ENCODE measurements at places on chromosomes 11 and 22.

GRCh38 chr11:73453562-73453961 lies 77.4 kb downstream of the RELT start:
- DNase-seq, result peak; percentile 29

DNA sequence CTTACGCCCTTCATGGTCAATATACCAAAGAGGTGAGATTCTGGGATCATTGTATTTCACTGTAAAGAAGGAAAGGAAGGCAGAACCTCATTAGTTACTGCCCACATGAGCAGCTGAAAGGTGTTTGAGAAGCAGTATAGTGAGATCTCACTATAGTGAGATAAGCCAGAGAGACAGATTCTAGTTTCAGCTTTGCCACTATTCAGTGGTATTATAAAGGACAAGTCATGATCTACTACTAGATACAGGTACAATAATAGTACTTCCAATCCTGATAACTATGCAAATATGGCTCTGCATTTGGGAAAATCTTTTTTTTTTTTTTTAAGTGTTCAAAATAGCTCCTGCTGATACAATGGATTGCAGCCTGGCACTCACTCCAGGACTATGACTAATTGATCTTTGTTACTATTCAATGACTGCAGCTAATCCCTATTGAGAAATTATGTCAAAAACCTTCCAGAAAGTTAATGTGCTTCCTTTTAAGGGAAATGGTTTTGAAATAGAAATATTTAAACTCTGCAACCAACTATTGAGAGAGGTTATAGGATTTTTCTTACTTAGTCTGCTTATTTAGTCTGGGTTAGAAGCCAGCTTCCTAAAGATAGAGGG lies 8.3 kb upstream of the DLAT start:
- DNase-seq, result peak; percentile 74

- no peak for DNase-seq
These were observed 292.6 kb downstream of the SWAP70 start for GRCh38 chr11:9956483-9956882.

DNA sequence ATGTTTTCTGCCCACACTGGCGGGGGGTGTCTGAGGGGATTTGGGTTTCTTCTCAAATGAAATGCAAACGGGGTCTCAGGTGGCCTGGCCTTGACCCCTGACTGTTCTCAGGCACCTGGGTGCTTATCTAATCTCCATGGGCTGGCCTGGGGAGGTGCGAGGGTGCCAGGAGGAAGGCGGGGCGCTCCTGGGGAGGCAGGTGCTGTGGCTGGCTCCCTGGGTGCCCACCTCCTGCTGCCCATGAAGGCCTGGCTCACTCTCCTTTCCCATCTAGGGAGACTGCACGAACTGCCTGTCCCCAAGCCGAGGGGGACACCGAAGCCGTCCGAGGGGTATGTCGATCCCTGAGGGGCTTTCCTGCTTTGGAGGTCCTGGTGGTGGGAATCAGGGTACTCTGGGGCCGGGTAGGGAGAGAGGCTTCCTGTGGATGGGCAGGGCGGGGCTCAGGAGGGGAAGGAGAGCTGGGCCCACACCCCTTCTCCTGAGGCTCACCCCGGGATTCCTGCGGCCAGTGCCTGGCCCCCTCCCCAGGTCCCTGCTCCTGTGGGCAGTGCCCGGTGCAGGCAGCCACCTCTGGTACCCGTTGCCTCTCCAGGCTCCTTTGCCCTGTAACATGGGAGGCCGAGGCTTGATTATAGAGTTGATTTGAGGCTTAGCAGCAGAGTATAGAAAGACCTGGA lies 18.4 kb downstream of the MICALL1 start:
- DNase-seq, result no peak

GRCh38 chr22:47624252-47625012 lies 862.0 kb downstream of the TBC1D22A start:
- no peak for DNase-seq

DNA sequence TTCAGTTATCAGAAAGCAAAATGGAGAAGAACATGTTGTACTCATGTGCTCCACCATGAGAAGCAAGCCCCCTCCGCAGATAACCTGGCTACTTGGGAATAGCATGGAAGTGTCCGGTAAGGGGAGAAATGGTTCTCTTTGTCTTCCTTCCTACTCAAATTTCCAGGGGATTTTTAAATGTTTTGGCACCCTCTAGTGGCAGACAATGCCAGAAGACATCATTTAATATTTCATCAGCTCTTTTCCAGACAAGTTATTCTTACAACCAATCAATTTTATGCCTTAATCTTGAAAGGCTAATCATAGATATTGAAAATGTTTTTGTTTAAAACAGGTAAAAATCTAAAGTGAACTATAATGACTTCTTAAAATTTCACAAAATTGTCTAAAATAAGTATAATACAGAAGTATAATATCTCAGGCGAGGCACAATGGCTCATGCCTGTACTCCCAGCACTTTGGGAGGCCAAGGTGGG lies 15.7 kb downstream of the CRTAM start:
- DNase-seq, result peak; percentile 83

GRCh38 chr11:116925050-116925449 lies 87.6 kb upstream of the APOA1 start:
- DNase-seq, result no peak

DNA sequence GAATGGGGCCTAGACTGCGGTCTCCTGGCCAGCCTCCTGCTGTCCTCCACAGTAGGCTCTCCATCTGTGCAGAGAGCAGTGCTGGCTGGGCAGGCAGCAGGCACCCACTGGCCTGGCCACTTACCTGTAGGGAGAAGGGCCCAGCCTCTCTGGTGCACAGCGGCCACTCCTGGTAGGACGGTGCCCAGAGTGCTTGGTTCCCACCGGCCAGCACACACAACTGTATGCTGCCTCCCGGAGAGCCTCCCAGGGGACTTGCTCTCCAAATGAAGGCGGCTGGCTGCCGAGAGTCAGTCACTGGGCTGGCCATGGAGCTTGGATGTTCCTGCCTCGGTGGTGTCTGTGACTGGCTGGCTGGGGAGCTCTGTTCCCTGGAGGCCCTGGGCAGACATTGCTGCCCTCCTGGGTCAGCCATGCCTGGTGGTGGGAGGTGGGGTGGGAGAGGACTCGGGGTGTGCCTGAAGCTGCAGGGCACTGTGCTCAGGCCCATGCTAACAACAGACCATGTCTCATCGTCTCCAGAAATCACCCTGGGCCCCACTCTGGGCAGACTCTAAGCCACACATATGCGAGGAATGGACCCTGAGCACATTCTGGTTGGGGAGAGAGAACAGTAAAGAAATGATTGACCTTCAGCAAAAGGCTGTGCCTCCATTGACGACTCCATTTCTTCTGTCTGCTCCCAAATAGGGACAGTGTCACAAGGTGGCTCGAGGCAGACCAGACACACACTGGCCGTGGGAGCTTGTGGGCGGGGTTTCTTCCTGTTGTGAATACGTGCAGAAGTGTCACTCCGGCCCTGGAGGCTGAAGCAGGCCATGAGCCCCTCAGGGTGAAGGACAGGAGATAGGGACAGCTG lies 350.8 kb downstream of the TBC1D22A start:
- no peak for DNase-seq

DNA sequence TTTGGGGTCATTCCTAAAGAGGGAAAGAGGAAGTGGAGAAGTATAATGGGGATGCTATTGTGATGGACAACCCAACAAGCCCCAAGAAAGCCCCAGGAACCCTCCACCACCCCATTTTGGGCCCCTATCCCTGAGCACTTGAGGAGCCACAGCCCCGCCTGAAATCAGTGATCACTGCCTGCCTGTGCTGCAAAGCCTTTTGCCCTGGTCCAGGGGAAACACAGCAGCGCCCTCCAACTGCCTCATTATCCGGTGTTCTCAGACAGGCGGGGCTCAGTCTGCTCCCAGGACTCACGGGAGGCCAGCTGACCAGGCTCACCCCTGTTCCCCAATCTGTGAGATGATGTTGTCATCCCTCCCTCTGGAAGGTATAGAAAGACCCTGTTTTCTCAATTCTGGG lies 44.7 kb upstream of the TTC12 start:
- DNase-seq, result no peak

DNA sequence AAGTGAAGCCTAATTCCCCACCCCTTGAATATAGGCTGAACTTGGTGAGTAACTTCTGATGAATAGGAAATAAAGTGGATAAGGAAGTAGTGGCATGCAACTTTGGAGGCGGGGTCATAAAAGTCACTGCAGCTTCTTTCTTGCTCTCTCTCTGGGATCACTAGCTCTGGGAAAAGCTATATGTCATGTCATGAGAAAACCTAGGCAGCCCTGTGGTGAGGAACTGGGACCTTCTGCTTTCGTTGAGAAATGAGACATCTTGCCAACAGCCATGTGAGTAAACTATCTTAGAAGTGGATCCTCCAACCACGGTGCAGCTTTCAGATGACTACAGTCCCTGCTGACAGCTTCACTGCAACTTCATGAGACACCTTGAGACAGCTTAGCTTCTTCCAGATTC lies 15.7 kb downstream of the ZNF214 start:
- peak; percentile 97 for DNase-seq

- DNase-seq, result no peak
These were observed 773.4 kb upstream of the RAG2 start for GRCh38 chr11:37371346-37371970.

DNA sequence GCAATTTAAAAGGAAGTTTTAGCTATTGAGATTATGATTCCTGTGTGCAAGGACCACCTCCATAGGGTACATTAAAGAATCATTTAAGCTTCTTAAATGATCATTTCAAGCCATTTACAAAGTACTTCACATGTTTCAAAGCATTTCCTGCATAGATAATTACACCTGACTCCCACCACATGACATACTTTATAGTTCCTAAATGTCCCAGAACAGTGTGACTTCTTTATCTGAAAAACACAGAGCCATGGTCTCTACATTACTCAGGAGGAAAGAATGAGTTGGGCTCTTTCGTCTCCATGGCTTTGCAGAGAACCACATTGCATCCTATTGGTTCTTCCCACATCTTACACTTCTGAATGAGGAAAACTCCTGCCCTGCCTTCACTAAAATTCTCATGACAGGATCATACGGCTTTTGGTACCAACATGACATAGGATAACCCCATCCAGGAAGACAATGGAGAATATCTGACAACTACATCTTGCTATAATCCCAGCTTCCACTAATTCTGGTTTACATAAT lies 88.6 kb downstream of the ETS1 start:
- DNase-seq, result peak; percentile 57

- DNase-seq, result peak; percentile 73
These were observed at the start of gene P2RY6 for GRCh38 chr11:73271936-73272679. P2RY6 (plus strand) TSS chr11:73272338; CDS start chr11:73296519, 24,181 bp downstream.

GRCh38 chr22:47687346-47687655 lies 924.9 kb downstream of the TBC1D22A start:
- no peak for DNase-seq

DNA sequence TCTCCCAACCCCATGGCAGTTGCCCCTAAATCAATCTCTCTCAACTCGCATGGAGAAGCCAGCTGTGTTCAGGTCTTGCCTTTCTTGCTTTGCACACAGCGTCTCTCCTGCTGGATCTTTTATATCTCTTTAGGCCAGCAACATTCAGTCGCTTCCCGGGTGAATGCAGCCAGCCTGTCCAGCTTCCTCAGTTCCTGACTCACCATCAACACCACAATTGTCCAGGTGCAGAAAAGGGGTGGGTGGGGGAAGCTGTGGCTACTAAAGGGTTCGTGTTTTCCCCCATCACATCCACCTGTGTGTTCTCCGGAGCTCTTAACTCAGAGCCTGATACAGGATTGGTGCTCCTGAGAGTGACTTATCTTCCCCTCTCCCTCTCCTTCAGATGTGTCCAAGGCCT lies 116.5 kb downstream of the HIPK3 start:
- no peak for DNase-seq

DNA sequence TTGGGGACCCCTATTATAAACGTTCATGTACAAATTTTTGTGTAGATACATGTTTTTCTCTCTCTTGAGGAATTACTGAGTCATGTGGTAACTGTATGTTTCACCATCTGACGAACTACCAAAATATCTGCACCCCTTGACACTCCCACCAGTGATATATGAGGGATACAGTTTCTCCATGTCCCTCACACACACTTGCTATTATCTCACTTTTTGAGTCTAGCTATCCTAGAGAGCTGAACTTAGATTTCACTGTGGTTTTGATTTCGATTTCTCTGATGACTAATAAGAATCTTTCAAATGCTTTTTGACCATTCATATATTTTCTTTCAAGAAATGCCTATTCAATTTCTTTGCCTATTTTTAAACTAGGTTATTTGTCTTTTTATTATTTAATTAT lies 200.2 kb downstream of the PGR start:
- peak; percentile 45 for DNase-seq

DNA sequence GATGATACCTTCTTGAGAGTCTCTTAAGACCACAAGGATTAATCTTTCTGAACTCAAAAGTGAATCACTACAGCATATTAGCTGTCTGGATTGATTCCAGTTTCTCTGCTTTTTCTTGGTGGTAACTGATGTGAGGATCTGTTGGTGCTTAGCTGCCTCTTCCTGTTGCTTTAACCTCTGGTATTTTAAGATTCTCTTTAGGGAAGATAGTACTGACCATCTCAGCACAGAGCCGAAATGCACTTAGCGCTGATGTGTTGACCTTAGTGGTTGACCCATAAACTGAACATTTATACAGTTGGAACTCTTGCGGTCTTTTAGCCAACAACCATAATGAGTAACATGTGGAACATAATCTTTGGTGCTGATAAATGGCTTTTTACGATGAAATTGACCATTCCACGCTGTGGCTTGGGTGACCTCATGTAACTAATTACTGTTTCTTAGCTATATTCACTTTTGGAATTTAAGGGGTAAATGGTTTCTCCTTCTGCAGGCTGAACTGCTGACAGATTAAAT lies 33.7 kb downstream of the APLP2 start:
- peak; percentile 90 for DNase-seq

DNA sequence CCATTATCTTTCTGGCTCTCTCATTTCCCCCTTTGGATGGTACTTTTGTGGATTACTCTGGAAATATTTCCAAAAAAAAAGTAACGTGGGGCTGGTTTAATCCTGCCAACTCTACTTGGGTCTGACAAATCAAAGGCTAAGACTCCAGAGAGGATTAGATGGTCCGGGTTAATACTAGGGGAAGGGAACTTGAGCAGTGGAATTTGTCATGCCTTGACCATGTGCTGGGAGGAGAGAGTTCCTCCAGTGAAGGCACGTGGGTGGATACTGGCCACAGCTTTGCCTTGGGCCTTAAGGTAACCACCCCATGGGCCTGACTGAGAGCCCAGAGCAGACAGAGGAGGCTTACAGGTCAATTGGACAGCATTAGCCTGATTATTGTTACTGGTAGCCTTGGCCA lies 120.3 kb downstream of the NAV2 start:
- DNase-seq, result no peak

GRCh38 chr22:20654343-20655208 lies 119.3 kb upstream of the SERPIND1 start:
- DNase-seq, result no peak

GRCh38 chr11:32884770-32885384 lies 7.7 kb upstream of the QSER1 start:
- peak; percentile 44 for DNase-seq

- no peak for DNase-seq
These were observed 14.4 kb downstream of the OAF start for GRCh38 chr11:120224972-120225909.

- peak; percentile 71 for DNase-seq
These were observed 421.6 kb downstream of the METTL15 start for GRCh38 chr11:28529540-28530410.

GRCh38 chr22:36123673-36124630 lies 36.6 kb downstream of the APOL3 start:
- peak; percentile 99 for DNase-seq

Data from GM23248 (cell line).